NCI-H345 (cell line): ENCODE measurements at places on chromosomes 7 and 10.
A peak's percentile ranks its signal among the peaks of the same experiment; 100 is the strongest.

GRCh38 chr10:33566426-33566825 lies 232.0 kb upstream of the NRP1 start:
- DNase-seq = no peak

- peak; percentile 56 for DNase-seq
Observed at GRCh38 chr10:104300736-104301292, 31.8 kb downstream of the GSTO2 start.

DNA sequence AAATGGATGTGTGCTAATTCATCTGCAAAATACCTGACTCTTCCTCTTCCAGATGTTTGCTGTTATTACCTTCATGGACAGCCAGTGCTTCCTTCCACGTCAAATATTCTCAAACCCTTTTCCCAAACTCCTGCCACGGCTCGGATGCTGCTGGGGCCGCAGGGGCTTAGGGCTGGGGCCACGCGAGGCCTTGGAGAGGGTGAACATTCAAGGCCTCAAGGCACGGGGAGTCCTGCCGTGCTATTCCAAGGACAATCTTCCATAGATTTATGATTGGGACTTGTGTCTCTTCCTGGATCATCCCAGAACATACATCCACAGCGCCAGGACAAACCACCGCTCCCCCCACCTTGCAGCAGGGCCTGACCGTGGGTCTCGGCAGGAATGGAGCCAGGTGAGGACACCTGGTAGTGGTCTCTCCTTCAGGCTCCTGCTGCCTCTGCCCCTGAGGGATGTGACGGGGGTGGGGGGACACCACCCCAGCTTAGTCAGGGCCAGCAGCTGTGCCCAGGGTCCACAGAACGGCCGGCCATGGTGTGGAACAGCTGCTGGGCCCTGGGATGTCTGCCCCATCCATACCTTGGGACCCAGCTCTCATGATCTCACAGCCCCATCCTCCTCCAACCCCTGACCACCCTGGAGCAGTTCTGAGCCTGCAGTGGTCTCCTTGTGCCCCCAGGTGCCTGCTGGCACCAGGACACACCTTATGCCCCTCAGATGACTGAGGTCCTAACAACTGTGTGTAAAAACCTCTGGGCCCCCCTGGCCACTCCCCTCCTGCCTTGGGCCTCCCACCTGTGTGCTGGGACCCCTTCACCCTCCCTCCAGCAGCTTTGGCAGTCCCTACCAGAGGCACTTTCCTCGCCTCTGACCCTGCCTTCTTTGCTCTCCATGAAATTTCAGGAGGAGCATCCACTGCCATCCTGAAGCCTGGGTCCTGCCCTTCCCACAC lies 16.7 kb downstream of the VIPR2 start:
- DNase-seq = no peak

GRCh38 chr7:116607299-116607698 lies 64.7 kb upstream of the MET start:
- no peak for DNase-seq

DNA sequence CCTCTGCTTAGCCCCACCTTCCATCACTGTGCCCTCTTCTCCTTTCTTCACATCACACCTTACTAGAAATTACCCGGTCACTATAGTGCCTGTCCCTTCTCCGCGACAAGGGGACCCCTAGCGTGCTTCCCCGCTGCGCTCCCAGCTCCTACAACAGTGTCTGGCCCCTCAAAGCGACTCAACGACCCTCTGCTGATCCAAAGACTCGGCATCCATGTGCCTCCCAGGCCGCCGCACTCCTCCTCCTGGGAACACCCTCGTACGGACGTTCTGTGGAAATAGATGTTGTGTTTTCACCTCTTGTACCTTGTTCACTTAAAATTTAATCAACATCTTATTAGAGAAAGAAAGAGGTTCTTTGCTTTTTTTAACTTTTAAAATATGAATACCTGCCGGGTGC lies 463.5 kb downstream of the DNAJB6 start:
- no peak for DNase-seq

- DNase-seq = no peak
Observed at GRCh38 chr10:78263521-78263988, 229.9 kb downstream of the RPS24 start.

GRCh38 chr10:28283251-28283650 lies 19.6 kb downstream of the MPP7 start:
- no peak for DNase-seq

GRCh38 chr10:119460369-119461195 lies 81.9 kb downstream of the RGS10 start:
- DNase-seq = no peak

- DNase-seq = no peak
Observed at GRCh38 chr10:29746080-29746797, 111.5 kb upstream of the SVIL start.

GRCh38 chr10:99548041-99548530 lies 15.3 kb downstream of the NKX2-3 start:
- DNase-seq = peak; percentile 3

DNA sequence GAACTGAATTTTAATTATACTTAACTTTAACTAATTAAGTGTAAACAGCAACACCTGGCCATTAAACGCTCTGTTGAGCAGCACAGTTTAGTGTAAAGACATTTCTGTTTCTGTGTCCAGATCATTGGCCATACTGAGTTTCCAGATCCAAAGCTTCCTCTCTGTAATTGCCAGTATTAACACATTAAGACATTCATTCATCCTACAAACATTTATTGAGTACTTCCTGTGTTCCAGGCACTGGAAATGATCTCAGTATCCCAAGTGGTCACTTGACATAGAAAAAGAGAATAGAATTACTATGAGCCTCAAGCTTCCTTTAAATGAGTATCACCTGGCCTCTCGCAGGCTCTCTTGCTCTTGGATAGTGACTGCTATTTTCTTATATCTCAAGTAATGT lies 618.1 kb downstream of the SORCS3 start:
- DNase-seq = no peak

- DNase-seq = no peak
Observed at GRCh38 chr7:75984130-75985008, 10.0 kb downstream of the TMEM120A start.

- DNase-seq = no peak
Observed at GRCh38 chr7:17407229-17407628, 108.8 kb downstream of the AHR start.
